ENCODE measurements at places on chromosomes 4 and X.

DNA sequence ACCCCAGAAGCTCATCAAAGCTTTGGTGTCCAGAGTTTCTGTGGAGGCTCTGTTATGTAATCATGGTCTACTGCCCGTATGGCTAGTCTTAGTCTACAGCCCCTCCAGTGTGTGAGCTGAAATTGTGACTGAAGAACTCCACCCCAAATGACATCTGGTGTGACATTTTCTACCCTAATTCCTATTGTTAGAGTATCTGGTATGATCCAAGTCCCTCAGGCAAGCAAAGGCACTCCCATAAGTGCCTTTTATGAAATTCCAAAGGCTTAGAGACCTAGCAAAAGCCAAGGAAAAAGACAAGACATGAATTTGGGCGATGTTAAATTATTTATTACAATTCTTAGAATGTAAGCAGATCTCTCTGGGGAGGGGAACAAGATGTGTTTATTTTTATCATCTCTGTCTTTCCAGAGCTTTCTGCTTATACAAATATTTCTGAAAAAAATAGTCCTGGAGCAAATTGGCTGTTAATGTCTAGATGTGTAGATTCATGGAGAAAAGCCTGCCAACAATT, 417.4 kb downstream of the CCSER1 start:
- no peak for DNase-seq

DNA sequence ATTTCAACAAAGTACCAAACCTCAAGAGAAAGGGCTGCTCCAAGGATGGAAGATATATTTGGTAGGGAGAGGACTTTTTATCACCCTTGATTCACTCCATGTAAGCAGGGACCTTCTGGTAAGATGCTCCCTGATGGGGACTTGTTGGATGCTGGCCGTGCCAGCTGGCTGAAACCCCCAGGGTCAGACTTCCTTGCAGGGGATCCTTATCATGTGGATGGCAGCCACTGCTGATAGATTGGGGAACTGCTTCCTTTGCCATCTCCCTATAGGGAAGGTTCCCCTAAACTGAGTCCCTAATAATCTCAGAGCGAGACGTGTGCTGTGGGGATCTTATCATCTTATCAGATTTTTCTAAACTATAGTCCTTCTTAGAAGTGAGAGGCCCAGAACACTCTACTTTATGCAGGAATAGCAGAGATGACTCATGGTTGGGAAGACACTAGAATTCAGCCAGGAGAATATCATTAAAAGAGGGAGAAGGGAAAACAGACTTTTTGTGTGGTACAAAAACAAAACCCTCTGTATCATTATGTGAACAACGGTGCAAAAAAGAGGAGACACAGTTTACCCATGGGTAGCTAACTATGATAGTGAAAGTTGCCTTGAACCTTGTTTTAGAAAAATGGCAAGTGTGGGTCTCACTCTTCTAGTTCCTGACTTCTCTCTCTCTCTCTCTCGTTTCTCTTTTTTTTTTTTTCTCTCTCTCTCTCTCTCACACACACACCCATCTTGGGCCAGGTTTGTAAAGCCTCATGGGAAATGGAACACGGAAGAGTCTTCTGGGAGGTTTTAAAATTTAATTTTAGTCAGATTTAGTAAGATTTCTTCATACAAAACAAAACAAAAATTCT, 16.1 kb downstream of the RHOH start:
- no peak for DNase-seq

DNA sequence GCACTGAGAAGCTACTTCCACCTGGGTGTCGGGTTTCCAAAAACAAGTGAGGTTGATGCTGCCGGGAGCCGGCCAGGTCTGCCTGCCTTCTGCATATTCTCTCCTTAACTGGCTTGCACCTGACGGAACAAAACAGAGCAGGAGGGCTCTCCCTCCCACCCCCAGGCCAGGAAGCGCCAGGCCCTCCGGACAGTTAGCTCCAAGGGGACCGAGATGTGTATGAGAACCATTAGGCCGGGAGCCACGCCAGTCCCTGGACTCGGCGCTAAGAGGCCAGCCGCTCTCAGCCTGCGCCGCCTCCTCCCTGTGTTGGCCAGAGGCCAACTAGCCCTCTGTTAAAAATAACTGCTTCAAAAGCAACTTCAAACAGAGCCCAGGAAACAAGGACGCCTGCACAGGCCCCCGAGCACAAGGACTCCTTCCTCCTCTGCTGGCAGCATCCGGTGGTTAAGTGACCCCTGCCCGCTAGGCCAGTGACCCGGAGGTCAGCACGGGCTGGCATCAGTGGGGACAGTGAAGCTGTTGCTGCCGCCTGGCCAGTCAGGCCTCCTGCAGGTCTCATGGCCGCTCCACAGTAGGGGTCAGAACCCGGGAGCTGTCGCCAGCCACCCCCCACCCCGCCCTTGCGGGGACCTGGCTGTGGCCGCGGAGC, 107.9 kb downstream of the ABLIM2 start:
- DNase-seq: no peak

GRCh38 chr4:119299741-119300100, 22.2 kb downstream of the FABP2 start:
- DNase-seq: no peak

DNA sequence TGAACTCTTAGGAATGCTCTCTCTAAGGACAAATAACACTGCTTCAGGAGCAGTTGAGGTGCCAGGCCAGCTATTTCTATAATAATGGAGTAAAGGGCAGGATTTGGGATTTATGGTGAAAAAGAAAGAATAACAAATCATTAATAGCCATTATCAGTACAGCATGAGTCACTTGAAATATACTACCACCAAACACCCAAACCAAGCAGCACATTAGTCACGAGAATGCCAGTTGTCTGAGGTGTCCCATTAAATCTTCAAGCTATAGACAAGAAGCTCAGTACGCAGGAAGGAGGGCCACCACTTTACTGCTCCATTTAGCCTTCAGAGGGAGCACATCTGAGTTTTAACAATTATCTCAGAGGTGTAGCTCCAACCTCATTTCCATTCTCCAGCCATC, 106.8 kb upstream of the MAGEA10 start:
- DNase-seq: no peak

GRCh38 chr4:2318885-2319284, 57.0 kb upstream of the MXD4 start:
- DNase-seq: no peak

DNA sequence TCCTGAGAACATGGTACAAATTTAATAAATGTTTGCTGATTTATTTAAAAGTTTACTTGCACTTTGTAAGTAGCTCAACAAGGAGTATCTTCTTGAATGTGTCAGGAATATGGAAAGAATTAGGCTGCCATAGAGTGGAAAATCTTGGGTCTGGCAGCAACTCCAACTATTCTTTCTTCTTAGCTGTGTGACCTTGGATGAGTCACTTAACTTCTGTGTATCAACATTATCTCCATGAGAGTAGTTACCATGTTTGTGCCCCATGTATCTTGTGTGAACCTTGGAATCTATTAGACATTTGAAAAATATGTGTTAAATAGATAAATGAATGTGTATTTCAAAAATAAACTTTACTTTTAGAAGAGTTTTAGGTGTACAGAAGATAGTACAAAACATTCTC, 348.8 kb downstream of the GBA3 start:
- no peak for DNase-seq

GRCh38 chrX:41526271-41526670, 79.1 kb downstream of the NYX start:
- no peak for DNase-seq

- no peak for DNase-seq
These were observed 380.4 kb downstream of the RAPGEF2 start for GRCh38 chr4:159483110-159483781.

DNA sequence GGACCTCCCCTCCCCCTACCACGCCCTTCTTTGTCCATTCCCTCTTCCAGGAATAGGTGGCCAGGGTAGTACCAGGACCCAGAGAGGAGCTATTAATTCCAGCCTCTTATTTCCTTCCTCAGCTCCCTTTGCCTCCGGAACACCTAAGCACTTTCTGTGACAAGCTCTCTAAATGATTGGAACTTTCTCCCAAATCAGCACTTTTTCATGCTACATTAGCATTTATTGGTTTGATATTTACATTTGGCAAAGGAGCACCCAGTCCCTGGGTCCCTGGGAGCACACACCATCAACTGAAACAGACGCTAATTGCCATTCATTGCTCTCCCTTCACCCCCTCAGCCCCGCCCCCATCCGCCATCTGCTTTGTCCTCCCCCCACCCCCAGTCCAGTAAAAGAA, 182.0 kb upstream of the BCOR start:
- DNase-seq: no peak

DNA sequence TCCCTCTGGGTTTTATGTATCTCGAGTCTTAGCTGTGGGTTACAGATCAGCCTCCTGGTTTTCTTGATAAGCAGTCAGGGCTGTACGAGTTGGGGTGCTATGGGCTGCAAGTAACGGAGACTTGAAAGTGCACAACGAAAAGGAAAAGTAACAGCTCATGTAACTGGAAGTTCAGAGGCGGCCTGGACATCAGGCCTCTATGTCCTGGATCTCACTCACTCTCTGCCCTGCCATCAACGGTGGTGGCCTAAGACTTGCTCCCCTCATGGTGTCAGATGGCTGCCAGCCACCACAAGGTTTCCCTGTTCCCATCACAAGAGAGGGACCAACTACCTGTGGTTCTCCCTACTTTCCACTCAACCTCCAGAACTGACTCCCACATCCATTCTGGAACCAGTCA, 4.8 kb downstream of the PPP2R2C start:
- DNase-seq: no peak

- DNase-seq: no peak
These were observed 74.3 kb downstream of the SNX25 start for GRCh38 chr4:185283723-185284122.

GRCh38 chr4:39565878-39566600, 38.8 kb upstream of the UGDH start:
- no peak for DNase-seq

GRCh38 chr4:38464328-38464727, 199.7 kb upstream of the KLF3 start:
- DNase-seq: no peak

- no peak for DNase-seq
These were observed 18.4 kb upstream of the DDX60 start for GRCh38 chr4:168336837-168337549.

GRCh38 chr4:180926277-180926676, 1316.9 kb upstream of the TENM3 start:
- DNase-seq: no peak
